Caco-2 (cell line): ENCODE measurements at places on chromosomes 16 and 17.

DNA sequence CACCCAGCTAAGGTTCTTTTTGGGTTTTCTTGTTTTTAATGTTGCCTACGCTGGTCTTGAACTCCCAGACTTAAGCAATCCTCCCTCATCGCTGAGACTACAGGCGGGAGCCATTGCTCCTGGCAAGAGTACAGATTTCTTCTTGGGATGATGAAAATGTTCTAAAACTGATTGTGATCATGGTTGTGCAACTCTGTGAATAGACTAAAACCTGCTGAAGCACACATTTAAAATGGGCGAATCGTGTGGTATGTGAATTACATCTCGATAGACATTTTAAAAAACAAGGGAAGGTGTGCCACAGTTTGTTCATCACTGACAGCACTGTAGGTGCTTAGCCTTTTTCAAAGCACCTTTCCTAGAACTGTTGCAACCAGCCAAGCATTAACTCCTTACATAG is 48.8 kb upstream of the CDH3 start:
- no peaks in the 10 kb centered on the region for H3K36me3 ChIP-seq
- H3K4me3 ChIP-seq, result no peak overlapping the region
- H3K4me1 ChIP-seq, result no peaks in the 10 kb centered on the region
- no peak for DNase-seq

GRCh38 chr16:31785126-31785525 is 88.5 kb upstream of the ZNF267 start:
- H3K4me3 ChIP-seq, result no peak overlapping the region
- no peaks in the 10 kb centered on the region for H3K36me3 ChIP-seq
- DNase-seq, result no peak
- no peak overlapping the region for H3K27ac ChIP-seq

DNA sequence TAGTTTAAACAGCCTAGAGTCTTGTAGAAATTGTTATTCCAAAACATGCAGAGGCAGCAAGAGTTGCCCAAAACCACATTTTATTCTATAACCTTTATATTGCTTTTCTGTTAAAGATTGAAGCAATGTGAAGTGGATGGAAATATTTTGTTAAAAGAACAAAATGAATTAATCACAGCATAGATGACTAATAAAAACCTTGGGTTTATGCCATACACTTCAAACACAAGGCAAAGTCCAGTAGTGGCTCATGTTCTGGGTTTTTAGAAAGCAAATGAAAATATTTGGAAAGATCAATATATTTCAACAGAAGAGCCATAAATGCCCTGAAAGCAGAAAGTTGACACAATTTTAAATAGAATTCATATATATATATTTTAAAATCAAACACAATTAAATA is 36.7 kb upstream of the ULK2 start:
- no peak overlapping the region for H3K27ac ChIP-seq
- H3K4me1 ChIP-seq, result no peaks in the 10 kb centered on the region
- H3K36me3 ChIP-seq, result peaks cover 6% of the 10 kb centered on the region
- H3K4me3 ChIP-seq, result no peak overlapping the region
- no peaks in the 10 kb centered on the region; the same call in 1 of the 2 replicates for H3K27me3 ChIP-seq
- DNase-seq, result no peak

DNA sequence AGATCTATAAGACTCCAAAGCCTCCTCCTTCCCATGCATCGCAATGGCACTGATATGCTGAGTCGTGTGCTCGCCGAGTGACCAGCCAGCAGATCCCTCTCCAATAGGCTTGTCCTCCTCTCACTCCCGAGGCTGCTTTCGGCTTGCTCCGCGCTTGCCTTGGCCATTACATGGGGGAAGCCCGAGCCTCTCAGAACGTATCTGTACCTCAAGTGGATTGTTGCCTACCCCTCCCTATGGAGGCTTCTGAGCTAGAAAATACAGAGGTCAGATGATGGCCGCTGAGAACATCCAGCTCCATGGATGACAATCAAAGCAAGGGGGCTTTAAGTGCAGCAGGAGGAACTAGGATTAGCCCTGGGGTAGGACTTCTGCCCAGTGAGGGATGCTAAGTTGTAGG is 7.7 kb upstream of the NLRP1 start:
- no peak overlapping the region for H3K27ac ChIP-seq
- no peaks in the 10 kb centered on the region for H3K4me1 ChIP-seq
- H3K4me3 ChIP-seq, result no peak overlapping the region
- no peaks in the 10 kb centered on the region for H3K27me3 ChIP-seq
- no peak for DNase-seq

DNA sequence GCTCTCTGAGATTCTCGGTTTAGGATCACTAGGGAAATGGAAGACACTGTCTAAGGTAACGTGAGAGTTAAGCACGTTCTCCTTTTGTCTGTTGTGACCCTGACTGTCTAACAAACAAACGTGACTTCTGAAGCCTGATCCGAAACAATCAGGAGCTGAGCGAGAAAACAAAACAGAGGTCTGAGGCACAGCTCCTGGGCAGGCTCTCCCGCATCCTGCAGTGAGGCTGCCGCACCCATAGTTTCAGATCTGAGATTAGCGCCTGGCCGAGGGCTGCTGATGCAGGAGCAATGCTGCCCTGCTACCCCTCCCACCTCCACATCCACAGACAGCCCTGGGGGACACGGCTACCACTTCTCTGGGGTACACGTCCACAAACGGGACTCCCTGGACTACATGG is 46.7 kb downstream of the RNF157 start:
- no peak for DNase-seq
- no peaks in the 10 kb centered on the region for H3K27me3 ChIP-seq
- no peak overlapping the region for H3K27ac ChIP-seq

DNA sequence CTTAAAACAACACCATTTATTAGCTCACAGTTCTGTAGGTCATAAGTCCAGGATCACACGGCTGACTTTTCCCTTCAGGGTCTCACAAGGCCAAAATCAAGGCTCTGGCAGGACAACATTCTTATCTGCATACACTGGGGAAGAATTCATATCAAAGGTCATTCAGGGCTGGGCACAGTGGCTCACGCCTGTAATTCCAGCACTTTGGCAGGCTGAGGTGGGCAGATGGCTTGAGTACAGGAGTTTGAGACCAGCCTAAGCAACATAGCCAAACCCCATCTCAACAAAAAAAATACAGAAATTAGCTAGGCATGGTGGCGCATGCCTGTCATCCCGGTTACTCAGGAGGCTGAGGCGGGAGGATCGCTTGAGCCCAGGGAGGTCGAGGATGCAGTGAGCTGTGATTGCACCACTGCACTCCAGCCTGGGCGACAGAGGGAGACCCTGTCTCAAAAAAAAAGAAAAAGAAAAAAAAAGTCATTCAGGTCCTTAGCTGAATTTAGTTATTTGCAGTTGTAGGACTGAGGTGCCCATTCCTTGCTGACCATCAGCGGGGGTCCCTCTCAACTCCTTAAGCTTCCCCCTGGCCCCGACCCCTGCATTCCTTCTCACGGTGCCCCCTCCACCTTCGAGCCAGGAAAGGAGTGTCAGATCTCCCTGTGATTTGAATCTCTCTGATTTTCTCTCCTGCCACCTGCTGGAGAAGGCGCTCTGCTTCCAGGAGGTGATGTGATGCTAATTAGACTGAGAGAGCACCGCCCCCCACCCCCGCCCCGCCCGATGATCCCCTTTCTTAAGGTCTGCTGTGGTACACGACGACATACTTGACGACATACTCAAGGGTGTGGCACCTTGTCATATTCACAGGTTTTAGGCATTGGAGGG is 91.8 kb upstream of the CLEC18A start:
- peak; percentile 66 for DNase-seq
- no peak overlapping the region for H3K4me3 ChIP-seq
- no peaks in the 10 kb centered on the region for H3K27me3 ChIP-seq
- H3K4me1 ChIP-seq, result peaks cover 12% of the 10 kb centered on the region
- H3K27ac ChIP-seq, result peak overlapping the region; percentile 86

DNA sequence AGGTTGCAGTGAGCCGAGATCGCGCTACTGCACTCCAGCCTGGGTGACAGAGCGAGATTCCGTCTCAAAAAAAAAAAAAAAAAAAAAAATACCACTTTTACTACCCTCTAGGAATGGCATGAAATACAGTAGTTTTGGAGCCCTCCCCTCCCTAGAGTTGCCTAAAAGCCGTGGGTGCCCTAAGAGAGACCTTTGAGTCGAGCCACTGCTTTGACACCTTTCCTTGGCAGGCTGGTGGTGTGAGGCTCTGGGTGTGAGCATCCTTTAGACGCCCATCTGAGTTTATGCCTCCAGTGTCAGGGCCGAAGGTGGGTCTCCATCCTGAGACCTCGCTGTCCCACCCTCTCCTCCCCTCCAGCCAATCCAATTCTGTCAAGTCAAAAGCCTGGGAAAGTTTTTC is 46.2 kb downstream of the RAP1GAP2 start:
- H3K4me3 ChIP-seq, result no peak overlapping the region
- H3K4me1 ChIP-seq, result peaks cover 9% of the 10 kb centered on the region
- no peaks in the 10 kb centered on the region for H3K27me3 ChIP-seq
- H3K27ac ChIP-seq, result no peak overlapping the region

- H3K27me3 ChIP-seq, result no peaks in the 10 kb centered on the region
- no peak for DNase-seq
- no peak overlapping the region for H3K4me3 ChIP-seq
- H3K4me1 ChIP-seq, result peaks cover 21% of the 10 kb centered on the region
Observed at GRCh38 chr17:78396441-78397337, 18.2 kb downstream of the PGS1 start.

- H3K36me3 ChIP-seq, result peaks cover 5% of the 10 kb centered on the region
- peaks cover 7% of the 10 kb centered on the region; the same call in 1 of the 2 replicates for H3K4me1 ChIP-seq
- H3K27ac ChIP-seq, result no peak overlapping the region
- no peak overlapping the region for H3K4me3 ChIP-seq
- H3K27me3 ChIP-seq, result no peaks in the 10 kb centered on the region
Observed at GRCh38 chr16:67435758-67436164, 4.8 kb downstream of the HSD11B2 start.

GRCh38 chr16:89547860-89548259 is 12.6 kb upstream of the RPL13 start:
- no peaks in the 10 kb centered on the region for H3K27me3 ChIP-seq
- H3K36me3 ChIP-seq, result peaks cover 8% of the 10 kb centered on the region; the same call in 1 of the 2 replicates
- DNase-seq, result no peak
- no peak overlapping the region for H3K27ac ChIP-seq

GRCh38 chr17:51428668-51429495 is 168.5 kb downstream of the UTP18 start:
- H3K36me3 ChIP-seq, result no peaks in the 10 kb centered on the region
- DNase-seq, result no peak
- H3K27me3 ChIP-seq, result no peaks in the 10 kb centered on the region
- H3K27ac ChIP-seq, result no peak overlapping the region

DNA sequence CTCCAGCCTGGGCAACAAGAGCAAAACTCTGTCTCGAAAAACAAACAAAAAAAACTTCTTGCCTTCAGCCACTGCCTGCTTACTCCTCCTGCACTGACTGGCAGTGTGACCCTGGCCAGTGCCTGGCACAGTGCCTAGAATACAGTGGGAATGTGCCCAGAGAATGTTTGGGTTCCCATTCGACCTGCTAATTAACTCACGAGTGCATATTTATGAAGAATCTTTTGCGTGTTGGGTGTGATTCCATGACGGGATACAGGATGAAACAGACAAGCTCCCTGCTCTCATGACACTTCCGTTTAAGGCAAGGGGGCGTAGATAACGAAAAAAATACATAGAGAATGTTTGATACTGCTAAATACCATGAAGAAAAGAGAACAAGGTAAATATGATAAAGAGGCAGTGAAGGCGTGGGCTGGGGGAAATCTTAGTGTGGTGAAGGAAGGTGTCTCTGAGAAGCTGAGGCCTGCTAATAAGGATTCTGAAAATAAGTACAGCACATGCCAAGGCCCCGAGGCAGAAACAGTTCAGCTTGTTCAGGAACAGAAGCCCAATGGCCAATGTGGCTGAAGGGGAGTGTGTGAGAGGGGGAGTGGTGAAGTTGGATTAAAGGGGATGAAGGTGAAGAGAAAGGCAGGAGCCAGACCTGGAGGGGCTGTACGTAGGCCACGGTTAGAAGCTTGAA is 4.3 kb downstream of the ABI3 start:
- no peak overlapping the region for H3K4me3 ChIP-seq
- H3K27ac ChIP-seq, result no peak overlapping the region
- no peak for DNase-seq
- no peaks in the 10 kb centered on the region for H3K36me3 ChIP-seq
- no peaks in the 10 kb centered on the region for H3K27me3 ChIP-seq
- H3K4me1 ChIP-seq, result no peaks in the 10 kb centered on the region

GRCh38 chr17:2171702-2172076 is 116.8 kb downstream of the HIC1 start:
- H3K36me3 ChIP-seq, result no peaks in the 10 kb centered on the region; the same call in 1 of the 2 replicates
- no peaks in the 10 kb centered on the region for H3K4me1 ChIP-seq
- no peaks in the 10 kb centered on the region for H3K27me3 ChIP-seq
- no peak overlapping the region for H3K4me3 ChIP-seq

- peak overlapping the region; percentile 98 for H3K27ac ChIP-seq
- DNase-seq, result peak; percentile 93
- no peaks in the 10 kb centered on the region for H3K36me3 ChIP-seq
- H3K27me3 ChIP-seq, result no peaks in the 10 kb centered on the region
Observed at GRCh38 chr16:3152277-3152990, 17.6 kb downstream of the ZNF213 start.

DNA sequence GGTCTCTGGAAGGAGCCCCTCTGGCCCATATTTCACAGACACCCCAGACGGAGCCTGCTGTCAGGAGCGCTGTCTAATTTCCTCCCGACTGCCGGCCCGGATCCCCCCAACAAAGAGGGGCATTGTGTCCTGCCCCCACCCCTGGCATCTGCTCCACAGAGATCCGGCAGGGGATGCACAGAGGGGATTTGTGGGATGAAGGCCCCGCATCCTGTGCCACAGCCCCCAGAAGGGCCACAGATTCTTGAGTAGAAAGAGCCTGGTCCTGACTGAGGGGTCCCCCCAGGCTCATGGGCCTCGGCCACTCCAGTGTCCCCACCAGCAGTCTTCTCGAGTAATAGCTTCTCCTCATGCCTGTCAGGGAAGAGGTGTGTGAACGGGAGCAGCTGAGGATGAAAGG is 29.5 kb downstream of the MEOX1 start:
- peaks cover 66% of the 10 kb centered on the region for H3K4me1 ChIP-seq
- H3K27ac ChIP-seq, result peak overlapping the region; percentile 46
- H3K36me3 ChIP-seq, result no peaks in the 10 kb centered on the region

- DNase-seq, result no peak
- H3K4me1 ChIP-seq, result peaks cover 7% of the 10 kb centered on the region
- H3K27ac ChIP-seq, result no peak overlapping the region
- no peak overlapping the region for H3K4me3 ChIP-seq
- H3K36me3 ChIP-seq, result no peaks in the 10 kb centered on the region
Observed at GRCh38 chr17:66932311-66932710, 32.2 kb upstream of the CACNG4 start.

GRCh38 chr16:30622455-30623032 is 12.4 kb upstream of the ZNF689 start:
- H3K27ac ChIP-seq, result no peak overlapping the region
- no peaks in the 10 kb centered on the region for H3K36me3 ChIP-seq
- no peak for DNase-seq
- H3K4me1 ChIP-seq, result no peaks in the 10 kb centered on the region
- H3K27me3 ChIP-seq, result no peaks in the 10 kb centered on the region

GRCh38 chr17:51759260-51759659 is 399.3 kb downstream of the CA10 start:
- no peak overlapping the region for H3K4me3 ChIP-seq
- H3K4me1 ChIP-seq, result no peaks in the 10 kb centered on the region
- H3K27me3 ChIP-seq, result no peaks in the 10 kb centered on the region
- H3K36me3 ChIP-seq, result no peaks in the 10 kb centered on the region
- no peak for DNase-seq
- H3K27ac ChIP-seq, result no peak overlapping the region
